Mesothelial cell of epicardium (in vitro differentiated cells): ENCODE measurements at places on chromosomes 6 and 20.
A peak's percentile ranks its signal among the peaks of the same experiment; 100 is the strongest.

GRCh38 chr6:94735270-94735669 lies 842.1 kb upstream of the MANEA start:
- H3K27me3 ChIP-seq: peaks cover 3% of the 10 kb centered on the region
- no peak for DNase-seq
- no peaks in the 10 kb centered on the region for H3K4me1 ChIP-seq
- no peak overlapping the region for H3K27ac ChIP-seq

GRCh38 chr6:15399641-15400470 lies 154.0 kb downstream of the JARID2 start:
- no peaks in the 10 kb centered on the region for H3K36me3 ChIP-seq
- peak; percentile 50 for DNase-seq
- H3K4me1 ChIP-seq: peaks cover 59% of the 10 kb centered on the region

- peaks cover 12% of the 10 kb centered on the region for H3K27me3 ChIP-seq
- no peak for DNase-seq
- H3K4me1 ChIP-seq: peaks cover 58% of the 10 kb centered on the region
Measured at GRCh38 chr6:43708860-43709653, 21.5 kb upstream of the MRPS18A start.

DNA sequence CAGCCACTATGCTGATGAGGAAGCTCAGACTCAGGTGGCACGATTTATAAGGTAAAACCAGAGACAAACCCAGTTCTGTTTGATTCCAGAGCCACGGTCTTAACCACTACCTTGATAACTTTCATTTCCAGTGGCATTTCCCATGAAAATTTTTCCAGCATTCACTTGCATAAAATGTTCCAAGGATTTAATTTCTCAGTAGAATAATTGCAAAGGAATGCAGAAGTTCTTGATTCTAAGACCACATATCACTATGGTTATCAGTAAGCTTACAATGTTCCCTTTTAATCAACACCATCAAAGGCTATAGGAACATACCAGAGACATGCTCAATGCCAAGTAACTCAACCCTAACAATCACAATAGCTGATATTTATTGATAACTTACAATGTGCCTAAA lies 306.0 kb upstream of the HS3ST5 start:
- H3K27me3 ChIP-seq: no peaks in the 10 kb centered on the region
- peaks cover 1% of the 10 kb centered on the region for H3K36me3 ChIP-seq
- no peak overlapping the region for H3K27ac ChIP-seq
- peaks cover 28% of the 10 kb centered on the region for H3K4me1 ChIP-seq
- DNase-seq: no peak
- no peak overlapping the region for H3K4me3 ChIP-seq

- no peak overlapping the region for H3K4me3 ChIP-seq
- no peaks in the 10 kb centered on the region for H3K36me3 ChIP-seq
- no peaks in the 10 kb centered on the region for H3K27me3 ChIP-seq
- H3K27ac ChIP-seq: no peak overlapping the region
Measured at GRCh38 chr20:24753130-24753529, 195.9 kb upstream of the CST7 start.

DNA sequence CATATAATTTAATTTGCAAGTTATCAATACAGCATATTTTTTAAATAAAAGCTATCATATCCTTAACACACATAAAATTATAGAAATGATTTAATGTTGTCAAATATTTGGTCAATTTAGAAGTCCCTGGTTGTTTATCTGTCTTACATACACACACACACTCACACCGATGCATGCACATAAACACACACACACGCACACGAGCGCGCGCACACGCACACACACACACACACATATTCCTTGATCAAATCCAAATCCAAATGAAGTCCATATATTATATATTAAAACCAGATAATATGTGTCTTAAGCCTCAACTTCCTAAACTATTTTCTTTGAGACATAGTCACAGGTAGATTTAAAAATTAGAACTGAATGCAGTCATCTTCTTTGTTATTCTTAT lies 120.3 kb downstream of the CLVS2 start:
- H3K36me3 ChIP-seq: no peaks in the 10 kb centered on the region
- H3K27ac ChIP-seq: no peak overlapping the region
- H3K4me3 ChIP-seq: no peak overlapping the region
- H3K27me3 ChIP-seq: peaks cover 8% of the 10 kb centered on the region
- H3K4me1 ChIP-seq: no peaks in the 10 kb centered on the region
- no peak for DNase-seq

GRCh38 chr6:126261792-126262421 lies 78.0 kb upstream of the CENPW start:
- H3K36me3 ChIP-seq: peaks cover 11% of the 10 kb centered on the region
- H3K27me3 ChIP-seq: peaks cover 2% of the 10 kb centered on the region
- no peak overlapping the region for H3K4me3 ChIP-seq
- peaks cover 4% of the 10 kb centered on the region for H3K4me1 ChIP-seq

- H3K27ac ChIP-seq: no peak overlapping the region
- peaks cover 17% of the 10 kb centered on the region for H3K36me3 ChIP-seq
- no peak overlapping the region for H3K4me3 ChIP-seq
- H3K27me3 ChIP-seq: no peaks in the 10 kb centered on the region
Measured at GRCh38 chr6:35478259-35478658, 10.1 kb downstream of the RPL10A start.

- H3K27ac ChIP-seq: no peak overlapping the region
- H3K4me1 ChIP-seq: no peaks in the 10 kb centered on the region
- H3K4me3 ChIP-seq: no peak overlapping the region
- no peaks in the 10 kb centered on the region for H3K36me3 ChIP-seq
- DNase-seq: no peak
Measured at GRCh38 chr6:146295695-146296094, 247.9 kb upstream of the RAB32 start.

DNA sequence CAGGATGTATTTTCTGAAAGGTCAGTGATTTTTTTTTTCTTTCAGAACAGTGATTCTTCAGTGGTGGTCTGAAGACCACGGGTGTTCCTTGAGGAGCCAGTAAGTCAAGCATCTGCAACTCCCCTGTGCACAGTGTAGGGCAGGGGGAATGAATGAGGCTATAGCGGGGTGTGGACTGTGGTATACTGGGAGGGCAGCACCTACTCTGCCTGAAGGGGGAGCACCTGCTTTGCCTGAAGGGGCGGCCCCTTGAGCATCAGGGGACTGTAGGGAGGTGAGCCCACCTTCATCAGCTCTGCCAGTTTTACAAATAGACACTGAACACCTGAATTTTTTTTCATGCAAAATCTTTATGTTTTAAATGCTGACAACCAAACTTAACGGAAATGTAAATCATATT lies 77.5 kb upstream of the RIPOR2 start:
- H3K27ac ChIP-seq: no peak overlapping the region
- H3K4me1 ChIP-seq: peaks cover 19% of the 10 kb centered on the region
- no peak for DNase-seq
- no peak overlapping the region for H3K4me3 ChIP-seq
